ENCODE measurements at places on chromosomes 1 and 21.

GRCh38 chr1:153962088-153963029 is 978 bp downstream of the SLC39A1 start:
- no peak for DNase-seq

DNA sequence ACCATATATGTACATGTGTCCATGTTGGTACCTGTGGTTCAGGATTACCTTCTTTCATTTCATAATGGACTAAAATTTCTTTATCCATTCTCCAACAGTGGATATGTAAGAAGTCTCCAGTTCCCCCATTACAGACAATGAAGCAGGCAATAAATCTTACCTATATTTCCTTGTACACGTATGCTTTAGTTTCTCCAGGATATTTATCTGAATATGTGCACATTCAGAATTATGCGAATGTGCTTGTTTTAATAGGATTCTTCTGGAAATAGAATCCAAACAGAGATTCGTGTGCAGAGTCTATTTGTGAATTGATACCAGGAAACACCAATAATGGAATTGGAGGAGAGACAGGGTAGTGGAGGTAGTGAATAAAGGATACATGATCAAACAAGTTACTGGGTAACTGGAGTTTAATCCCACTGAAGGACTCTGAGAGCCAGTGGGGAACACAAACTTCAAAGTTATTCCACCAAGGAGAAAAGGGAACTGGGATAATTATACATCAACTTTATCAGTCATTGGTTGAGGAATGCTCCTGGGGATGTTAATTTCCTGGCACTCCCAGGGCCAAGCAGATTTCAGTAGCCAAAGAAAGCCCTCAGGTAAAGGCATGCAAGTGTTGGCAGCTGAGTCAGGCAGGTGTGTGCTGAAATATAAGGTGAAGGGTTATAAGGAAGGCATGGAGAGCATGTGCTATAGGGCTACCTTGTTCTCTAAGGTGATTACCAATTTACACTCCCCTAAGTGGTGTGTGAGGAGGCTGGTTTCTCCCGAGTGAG is 374.9 kb upstream of the PBX1 start:
- DNase-seq: no peak

GRCh38 chr1:229025576-229025975 is 245.3 kb upstream of the RAB4A start:
- no peak for DNase-seq

GRCh38 chr1:46691997-46692790 is 20.5 kb downstream of the TEX38 start:
- no peak for DNase-seq

GRCh38 chr1:94094469-94095111 is 26.4 kb downstream of the ABCA4 start:
- peak; percentile 17 for DNase-seq

DNA sequence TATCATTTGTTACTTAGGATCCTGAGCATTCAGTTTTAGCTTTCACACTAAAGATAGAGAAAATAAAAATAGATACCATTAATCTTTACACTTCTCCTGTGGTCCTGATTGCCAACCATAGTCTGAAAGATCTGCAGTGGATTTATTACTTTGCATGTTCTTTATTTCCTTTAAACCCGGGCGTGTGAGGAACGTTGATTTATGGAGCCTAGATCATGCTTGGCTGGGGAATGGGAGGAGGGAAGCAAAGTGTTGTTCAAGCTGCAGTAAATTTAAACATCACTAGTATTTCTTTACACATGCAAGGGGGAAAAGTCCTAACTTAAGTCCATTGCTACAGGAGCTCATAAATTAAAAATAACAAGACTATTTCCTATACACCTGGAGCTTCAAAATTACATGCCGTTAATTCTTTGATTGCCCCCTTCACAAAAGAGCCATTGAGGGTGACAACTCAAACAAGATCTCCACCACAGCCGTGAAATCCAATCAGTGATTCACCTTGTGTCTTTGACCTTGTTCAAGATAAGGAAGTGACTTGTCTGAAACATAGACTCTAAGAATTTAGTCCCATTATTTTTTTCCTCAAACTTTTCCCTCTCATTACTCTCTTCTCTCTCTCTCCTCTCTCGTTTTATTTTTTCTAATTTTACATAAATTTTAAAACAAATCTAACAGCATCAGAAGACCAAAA is 282.7 kb downstream of the KIF26B start:
- DNase-seq: no peak

GRCh38 chr1:64912191-64912590 is 54.2 kb downstream of the JAK1 start:
- no peak for DNase-seq

- no peak for DNase-seq
These were observed 356.6 kb upstream of the SNX7 start for GRCh38 chr1:98304888-98305287.

DNA sequence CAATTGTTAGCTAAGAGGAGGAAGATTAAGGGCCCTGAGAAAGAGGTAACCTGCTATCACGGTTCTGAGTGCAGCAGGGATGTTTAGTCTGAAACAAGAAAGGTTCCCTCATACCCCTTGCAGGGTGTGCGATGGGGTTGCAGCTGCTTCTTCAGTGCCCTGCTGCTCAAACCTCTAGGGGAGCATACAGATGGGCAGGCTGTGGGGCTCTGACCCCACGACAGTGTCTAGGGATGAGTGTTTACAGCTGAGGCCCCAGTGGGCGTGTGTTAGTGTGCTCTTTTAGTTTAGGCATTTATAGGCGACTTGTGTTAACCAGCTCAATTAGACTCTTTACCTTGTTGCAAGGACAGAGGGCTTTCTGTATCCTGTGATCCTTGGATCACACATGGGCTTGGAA is 41.3 kb upstream of the PLA2G5 start:
- DNase-seq: no peak

GRCh38 chr1:153773096-153773921 is 1.9 kb upstream of the SLC27A3 start:
- no peak for DNase-seq

GRCh38 chr21:29017639-29018237 is 1.4 kb downstream of the RWDD2B start:
- DNase-seq: no peak

GRCh38 chr1:22796642-22797041 is 86.0 kb downstream of the EPHB2 start:
- DNase-seq: no peak

DNA sequence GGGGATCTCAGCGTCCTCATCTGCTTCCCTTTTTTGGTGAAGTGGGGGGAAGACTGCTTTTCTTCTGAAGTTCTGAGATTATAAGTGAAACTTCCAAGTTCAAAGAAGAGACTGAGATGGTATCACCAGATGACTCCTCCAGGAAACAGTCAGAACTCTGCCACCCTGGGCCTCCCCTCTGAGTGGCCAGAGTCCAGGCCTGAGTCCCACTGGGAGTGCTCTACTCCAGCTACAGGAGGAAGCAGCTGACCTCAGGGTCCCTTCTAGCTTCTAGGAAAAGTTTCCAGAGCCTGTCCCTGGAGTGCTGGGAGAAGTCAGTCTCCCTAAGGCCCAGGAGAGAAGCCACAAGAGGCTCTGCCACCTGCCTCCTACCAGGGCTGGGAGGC is 104.7 kb downstream of the CASZ1 start:
- DNase-seq: no peak

DNA sequence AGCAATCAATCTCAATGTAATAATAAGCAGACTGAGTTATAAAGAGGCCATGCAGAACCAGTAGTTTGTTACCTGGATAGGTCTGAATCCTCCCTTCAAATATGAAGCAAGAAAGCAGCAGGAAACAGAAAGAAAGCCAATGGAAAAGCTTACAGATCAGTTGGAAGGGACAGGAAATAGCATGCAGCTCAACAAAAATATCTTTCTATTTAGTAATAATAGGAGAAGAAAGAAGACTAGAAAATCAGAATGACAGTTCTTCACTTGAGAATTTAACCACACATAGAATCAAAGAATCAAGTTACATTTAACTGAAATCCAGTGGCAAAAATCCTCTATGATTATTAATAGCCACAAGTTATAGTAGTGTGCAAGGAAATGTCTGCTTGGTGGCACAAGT is 194.4 kb downstream of the EIF4G3 start:
- DNase-seq: no peak

DNA sequence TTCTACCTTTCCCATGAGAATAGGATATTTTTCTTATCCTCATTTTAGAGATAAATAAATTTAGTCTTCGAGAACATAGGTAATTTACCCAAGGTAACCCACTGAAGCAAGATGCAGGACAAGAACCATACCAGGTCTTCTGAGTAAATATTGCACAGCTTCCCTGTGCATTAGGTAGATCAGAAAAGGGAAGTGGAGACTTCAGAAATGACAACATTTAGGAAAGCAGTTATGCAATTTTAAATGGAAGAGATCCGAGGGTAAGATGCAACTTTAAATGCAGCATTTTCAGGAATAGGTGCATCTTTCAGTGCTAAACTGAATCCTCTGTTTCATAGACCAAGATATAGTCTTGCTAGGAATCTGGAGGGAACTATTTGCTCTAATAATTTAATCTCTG is 206.4 kb upstream of the SGIP1 start:
- no peak for DNase-seq

GRCh38 chr21:26570203-26570602 is 2.9 kb downstream of the CYYR1 start:
- DNase-seq: no peak

- no peak for DNase-seq
These were observed 22.4 kb downstream of the CHI3L2 start for GRCh38 chr1:111249960-111250359.

DNA sequence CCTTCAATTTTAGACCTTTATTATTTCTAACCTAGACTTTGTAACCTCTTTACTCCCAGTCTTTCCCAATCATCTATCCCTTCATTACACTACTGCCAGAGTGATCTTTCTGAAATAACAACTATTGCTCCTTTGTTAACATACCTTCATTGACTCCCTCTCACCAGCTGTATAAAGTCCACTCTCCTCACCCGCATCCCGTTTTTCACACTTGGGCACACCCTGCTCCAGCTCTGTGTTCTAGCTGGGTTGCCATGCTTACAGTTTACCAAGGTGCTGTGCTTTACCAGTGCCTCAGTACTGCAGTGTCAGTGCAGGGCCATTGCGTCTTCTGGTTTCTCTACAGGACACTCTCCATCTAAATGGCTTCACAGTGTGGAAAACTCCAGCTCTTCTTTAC is 148.2 kb downstream of the NFIA start:
- no peak for DNase-seq

DNA sequence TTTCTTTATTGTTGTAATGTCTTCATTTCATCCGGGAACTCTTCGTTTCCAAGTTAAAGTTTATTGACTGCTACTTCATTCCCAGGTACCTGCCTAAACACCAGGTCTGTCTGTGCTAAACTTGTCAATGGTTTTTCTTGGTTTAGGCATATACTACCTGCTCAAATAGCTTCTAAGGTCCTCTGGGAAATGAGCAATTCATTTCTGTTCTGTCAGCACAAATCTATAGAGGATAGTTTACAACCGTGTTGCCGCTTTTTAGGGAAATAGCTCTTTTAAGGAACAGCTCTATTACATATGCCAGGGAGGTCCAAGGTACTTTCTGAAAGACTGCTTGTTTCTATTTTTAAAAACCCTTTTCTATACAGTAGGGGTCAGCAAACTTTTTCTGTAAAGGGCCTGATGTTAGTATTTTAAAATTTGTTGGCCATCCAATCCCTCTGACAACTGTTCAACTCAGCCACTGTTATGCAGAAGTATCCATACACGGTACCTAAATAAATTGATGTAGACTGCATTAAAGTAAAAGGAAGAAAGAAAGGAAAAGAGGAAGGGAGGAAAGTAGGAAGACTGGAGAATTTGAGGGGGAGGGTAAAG is 222.7 kb upstream of the PTBP2 start:
- DNase-seq: no peak

DNA sequence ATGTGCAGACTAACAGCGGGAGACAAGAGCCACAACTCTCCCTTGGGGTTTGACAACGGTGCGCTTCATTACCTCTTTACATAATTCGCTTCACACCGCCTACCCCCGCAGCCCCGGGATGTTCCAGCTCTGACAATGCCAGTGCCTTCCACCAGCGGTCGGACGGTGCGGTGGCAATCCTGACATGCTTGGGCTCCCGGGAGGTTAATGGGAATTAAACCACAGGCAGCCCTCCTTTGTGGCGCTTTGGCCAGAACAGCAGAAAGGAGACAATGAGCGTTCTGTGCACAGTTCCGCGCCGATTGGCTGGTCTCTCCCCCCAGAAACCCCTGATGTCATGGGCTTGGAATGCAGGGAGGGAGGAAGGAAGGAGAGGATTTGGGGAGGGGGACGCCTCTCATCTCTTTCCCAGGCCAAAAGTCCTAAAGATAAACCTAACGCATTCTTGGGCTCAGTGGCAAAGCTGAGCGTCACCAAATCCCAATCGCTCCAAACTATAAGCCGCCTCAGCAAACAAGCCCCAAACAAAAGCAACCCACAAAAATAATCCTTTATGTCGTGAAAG is 1.3 kb downstream of the CNN3 start:
- peak; percentile 85 for DNase-seq

DNA sequence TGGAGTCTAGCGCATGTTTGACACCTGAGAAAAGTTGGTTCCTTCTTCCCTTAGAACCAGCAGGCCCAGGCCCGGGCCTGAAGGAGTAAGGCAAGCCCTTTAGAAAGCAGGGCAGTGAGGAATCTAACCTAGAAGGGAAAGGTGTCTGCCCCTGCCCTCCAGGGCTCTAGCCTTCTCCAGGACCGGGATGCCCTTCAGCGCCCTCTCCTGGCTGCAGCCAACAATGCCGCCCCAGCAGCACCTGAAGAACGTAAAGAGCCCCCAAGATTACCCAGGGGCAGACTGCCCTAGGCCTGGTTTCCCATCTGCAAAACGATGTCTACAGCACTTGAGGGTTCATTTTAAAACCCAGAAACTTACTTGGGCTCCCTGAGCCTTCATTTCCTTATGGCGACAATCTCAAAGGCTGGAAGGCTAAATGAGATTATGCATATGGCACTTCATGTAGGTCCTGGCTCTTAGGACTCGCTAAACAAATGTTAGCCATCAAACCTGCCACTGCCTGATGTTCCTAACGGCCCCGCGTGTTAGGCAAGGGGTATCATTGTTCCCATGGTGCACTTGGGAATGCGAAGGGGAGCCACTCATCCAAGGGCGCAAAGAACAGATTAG is 106.7 kb upstream of the KLHDC7A start:
- no peak for DNase-seq

DNA sequence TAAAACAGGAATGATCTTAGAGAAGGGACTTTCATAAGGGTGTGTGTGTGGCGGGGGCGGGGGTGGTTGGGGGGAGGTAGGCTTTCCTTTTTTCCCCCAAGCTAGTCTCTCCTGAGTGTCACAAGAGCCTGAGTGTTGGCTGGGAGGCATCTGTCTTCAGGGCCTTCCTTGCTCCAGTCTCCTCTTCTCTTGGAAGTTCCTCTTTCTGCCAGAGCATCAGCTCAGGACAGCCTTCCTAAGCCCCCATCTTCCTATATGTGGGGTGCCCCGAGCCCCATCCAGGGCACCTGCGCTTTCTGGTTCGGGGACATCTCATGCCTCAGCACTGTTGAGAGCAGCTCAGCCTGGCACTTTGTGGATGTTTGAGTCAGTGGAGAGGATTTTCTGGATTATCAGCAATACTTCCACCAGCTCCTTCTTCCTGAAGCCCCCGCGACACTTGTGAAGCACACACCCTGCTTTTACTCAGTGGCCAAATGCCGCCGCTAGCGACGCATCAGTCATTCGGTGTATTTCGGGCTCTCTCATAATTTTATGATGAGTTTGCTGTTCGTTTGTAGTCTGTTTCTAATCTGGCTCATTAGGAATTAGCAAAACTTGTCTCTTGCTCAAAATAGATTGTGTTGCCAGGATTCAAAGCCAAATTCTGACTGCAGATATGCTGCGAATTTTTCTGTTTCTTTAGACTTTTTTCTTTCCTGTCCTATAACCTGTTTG is 61.7 kb downstream of the GALNT2 start:
- no peak for DNase-seq
